ENCODE measurements at places on chromosomes 7 and 10.
A peak's percentile ranks its signal among the peaks of the same experiment; 100 is the strongest.

- DNase-seq, result no peak
Observed at GRCh38 chr7:113143486-113144257, 25.3 kb upstream of the SMIM30 start.

GRCh38 chr10:89203237-89203636 lies 3.9 kb downstream of the CH25H start:
- DNase-seq, result peak; percentile 55

DNA sequence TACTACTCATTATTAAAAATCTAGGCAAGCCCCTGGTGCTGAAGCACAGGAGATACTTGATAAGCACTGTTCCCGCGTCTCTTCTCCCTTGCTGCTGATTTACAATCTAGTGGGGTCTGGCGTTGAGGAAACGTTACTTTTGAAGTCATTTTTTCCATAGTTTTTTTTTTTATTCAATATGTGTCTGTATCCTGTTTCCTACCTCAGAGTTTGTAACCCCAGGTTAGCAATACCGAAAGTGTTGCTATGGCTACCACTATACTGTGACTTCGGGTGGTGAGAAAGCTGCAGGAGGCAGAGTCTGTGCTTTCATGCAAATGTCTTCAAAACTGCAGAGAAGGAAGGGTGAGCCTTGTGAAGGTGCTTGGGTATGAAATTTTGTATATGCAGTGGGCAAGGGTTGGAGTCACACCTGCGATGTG lies 458.8 kb upstream of the GHITM start:
- DNase-seq, result no peak

DNA sequence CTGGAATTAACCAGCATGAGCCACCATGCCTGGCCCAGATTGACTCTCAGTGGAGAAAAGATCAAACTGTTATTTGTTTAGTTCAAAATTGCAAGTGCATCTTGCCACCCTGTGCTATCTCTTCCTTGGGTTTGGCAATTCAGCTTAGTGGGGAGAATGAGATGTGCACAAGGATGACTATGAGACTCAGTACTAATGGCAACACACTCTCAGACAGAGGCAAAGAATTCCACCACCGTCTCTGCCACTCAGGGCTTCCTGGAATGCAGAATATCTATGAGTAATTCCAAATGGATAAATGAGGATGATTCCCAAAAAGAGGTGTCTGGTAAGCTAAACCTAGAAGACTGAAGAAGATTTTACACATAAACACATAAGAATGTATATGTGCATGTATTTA lies 525.8 kb downstream of the NRG3 start:
- peak; percentile 8 for DNase-seq

DNA sequence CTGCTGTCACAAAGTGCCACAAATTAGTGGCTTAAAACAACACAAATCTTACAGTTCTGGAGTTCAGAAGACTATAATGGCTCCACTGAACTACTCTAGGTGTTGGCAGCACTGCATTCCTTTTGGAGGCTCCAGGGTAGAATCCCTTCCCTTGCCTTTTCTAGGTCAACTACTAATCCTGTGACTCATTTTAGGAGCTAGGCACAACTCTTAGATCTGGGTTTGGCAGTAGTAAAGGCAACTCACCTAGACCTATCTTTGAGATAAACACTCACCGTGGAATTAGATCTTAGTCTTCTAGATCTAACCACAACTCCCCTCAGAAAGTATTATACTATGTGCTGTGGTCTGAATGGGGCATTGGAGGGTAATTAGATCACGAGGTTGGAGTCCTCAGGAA lies 60.4 kb downstream of the ANKIB1 start:
- DNase-seq, result no peak

- DNase-seq, result no peak
Observed at GRCh38 chr7:95316588-95316987, 7.7 kb downstream of the PON1 start.

GRCh38 chr7:133437544-133437943 lies 184.7 kb downstream of the EXOC4 start:
- DNase-seq, result no peak

GRCh38 chr7:17772581-17773288 lies 167.6 kb downstream of the SNX13 start:
- no peak for DNase-seq

- DNase-seq, result no peak
Observed at GRCh38 chr7:155791214-155791737, 21.0 kb downstream of the SHH start.

- no peak for DNase-seq
Observed at GRCh38 chr10:93722550-93722949, 20.2 kb upstream of the FRA10AC1 start.

DNA sequence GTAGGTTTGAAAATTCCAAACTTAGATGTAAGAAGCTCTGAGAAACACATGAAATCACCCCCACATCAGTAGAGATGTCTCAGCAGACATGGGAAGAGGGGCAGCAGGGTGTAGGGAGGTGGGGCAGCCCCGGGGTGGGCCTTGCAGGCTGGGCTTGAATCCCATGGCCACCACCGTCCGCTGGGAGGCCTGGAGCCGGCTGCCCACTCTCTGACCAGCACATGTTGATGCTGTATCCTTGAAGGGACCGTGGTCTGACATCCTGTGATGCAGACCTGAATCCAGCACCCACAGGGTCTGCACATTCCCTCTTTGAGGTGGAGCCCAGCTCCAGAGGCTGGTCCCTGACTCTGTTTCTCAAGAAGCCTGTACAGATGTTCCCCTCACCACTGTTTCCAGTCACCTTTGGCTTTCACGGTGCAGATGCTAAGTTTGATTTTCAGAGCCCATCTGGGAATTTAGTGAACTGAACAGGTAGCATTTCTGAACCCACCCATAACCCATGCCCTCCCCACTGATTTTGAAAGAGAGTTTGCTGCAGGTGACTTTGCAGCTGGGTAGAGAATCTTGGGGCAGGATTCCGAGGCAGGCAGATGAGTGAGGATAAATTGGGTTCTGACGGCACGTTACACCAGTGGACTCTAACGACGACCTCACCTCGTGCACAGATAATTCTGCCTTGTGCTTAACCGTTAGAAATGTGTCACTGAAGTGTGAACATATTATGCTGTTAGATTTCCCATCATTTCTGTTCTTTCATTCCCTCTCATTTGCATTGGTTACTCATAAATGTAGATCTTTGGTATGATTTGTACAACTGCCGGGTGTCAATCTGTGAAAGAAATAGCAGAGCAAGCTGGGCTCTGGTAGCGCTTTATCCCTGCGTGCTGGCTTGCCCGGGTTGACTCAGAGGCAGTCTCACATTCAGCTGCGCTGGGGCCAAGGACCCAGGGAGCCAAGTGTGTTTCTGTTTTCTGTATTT lies 45.7 kb downstream of the IKZF1 start:
- DNase-seq, result no peak

GRCh38 chr7:128231021-128231420 lies 10.1 kb upstream of the LEP start:
- DNase-seq, result no peak

GRCh38 chr7:7553386-7553785 lies 13.3 kb upstream of the MIOS start:
- no peak for DNase-seq

- DNase-seq, result peak; percentile 90
Observed at GRCh38 chr10:126063353-126063791, 167.0 kb downstream of the FANK1 start.

DNA sequence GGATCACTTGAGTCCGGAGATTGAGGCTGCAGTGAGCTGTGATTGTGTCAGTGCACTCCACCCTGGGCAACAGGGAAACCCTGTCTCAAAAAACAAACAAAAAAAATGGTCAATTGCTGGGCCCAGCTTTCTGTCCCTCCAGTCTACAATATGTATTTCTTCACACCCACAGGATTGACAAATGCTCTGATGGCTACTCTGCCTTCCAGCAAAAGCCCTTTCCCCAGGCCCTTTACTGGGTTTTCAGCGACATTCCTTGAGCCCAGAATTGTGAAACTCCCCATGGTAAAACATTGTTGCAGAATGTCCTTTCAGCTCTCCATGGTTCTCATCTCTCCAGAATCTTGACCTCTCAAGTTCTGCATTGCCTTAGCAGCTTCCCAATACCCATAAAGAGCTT lies 23.7 kb upstream of the TNKS2 start:
- no peak for DNase-seq
